ENCODE measurements at places on chromosomes 12 and 14. TPM values are rescaled to one million over a fixed set of nuclear protein-coding genes. Genes with fewer than 3 reads are reported as not detected.
A peak's percentile ranks its signal among the peaks of the same experiment; 100 is the strongest.

The PLEKHD1 gene
- total RNA-seq = not detected

GRCh38 chr12:106987846-106988245, 900 bp upstream of the MTERF2 start:
- no peak for ATAC-seq

DNA sequence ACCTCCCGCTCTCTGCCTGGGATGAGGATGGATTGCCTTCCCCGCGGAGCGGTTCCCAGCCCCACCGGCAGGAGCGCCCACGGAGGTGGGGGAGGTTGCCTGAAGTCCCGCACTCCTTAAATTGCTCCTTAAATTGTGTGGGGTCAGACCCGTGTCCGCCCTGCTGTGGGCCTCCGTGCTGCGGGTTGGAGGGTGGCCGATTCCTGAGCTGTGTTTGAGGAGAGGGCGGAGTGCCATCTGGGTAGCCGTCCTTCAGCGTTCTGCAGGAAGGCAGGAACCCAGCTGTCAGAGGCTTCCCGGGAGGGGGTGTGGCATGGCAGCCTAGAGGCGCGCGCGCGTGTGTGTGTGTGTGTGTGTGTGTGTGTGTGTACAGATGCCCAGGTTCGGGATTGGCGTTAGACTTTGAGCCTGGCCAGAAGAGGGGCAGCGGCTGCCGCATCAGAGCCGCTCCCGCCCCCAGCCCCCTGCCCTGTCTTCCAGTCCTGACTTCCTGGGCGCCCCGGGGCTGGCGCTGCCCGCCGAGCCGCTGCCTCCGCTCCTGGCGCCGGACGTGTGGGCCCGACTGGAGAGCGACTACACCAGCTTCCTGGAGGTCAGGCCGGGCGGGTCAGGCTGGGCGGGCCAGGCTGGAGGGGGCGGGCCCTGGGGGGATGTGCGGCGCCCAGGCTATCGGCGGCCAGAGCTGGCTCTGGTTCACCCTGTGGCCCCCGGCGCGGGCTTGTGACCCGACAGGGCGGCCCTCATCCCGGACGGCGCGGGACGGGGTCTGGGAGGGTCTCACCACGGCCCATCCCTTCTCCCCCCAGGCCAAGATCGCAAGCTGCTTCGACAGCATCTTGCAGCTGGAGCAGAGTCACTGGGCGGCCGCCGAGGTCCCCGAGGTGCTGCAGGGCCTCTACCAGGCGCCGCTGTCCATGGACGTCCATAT, 9.2 kb downstream of the EXOC3L4 start:
- peak; percentile 46 for ATAC-seq

- no peak for ATAC-seq
Observed at GRCh38 chr12:122102331-122102730, 23.8 kb downstream of the MLXIP start.

DNA sequence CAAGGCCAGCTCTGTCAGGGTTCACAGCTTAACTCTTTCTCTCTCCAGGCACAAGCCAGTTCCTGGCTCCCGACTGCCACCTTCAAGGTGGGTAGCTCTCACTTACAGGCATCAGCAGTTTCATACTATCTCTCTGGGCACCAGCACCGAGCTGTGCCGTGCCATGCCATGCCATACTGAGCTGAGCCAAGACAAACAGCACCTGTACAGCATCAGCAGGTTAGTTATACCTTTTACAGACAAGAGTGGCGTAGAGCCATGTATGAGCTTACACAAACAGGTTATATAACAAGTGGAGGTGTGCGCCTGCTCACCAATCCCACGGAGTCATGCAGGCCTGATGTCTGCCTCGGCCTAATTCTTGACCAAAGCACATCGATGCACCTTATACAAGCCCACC, 1098.7 kb downstream of the AACS start:
- no peak for ATAC-seq

The OTUB2 gene
- total RNA-seq = 0.16 TPM

- ATAC-seq = no peak
Observed at GRCh38 chr12:71218616-71219015, 60.8 kb upstream of the TSPAN8 start.

GRCh38 chr12:5884285-5884684, 60.8 kb downstream of the ANO2 start:
- ATAC-seq = no peak

The NRIP2 gene
- total RNA-seq = 5.7 TPM

GRCh38 chr14:52272375-52272774, 4.9 kb downstream of the PTGDR start:
- no peak for ATAC-seq
